ENCODE measurements at places on chromosomes 16 and 17.

DNA sequence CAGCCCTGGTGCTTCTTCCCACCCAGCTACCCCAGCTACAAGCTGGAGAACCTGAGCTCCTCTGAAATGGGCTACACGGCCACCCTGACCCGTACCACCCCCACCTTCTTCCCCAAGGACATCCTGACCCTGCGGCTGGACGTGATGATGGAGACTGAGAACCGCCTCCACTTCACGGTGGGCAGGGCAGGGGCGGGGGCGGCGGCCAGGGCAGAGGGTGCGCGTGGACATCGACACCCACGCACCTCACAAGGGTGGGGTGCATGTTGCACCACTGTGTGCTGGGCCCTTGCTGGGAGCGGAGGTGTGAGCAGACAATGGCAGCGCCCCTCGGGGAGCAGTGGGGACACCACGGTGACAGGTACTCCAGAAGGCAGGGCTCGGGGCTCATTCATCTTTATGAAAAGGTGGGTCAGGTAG lies 3.6 kb downstream of the GAA start:
- no peak for DNase-seq

DNA sequence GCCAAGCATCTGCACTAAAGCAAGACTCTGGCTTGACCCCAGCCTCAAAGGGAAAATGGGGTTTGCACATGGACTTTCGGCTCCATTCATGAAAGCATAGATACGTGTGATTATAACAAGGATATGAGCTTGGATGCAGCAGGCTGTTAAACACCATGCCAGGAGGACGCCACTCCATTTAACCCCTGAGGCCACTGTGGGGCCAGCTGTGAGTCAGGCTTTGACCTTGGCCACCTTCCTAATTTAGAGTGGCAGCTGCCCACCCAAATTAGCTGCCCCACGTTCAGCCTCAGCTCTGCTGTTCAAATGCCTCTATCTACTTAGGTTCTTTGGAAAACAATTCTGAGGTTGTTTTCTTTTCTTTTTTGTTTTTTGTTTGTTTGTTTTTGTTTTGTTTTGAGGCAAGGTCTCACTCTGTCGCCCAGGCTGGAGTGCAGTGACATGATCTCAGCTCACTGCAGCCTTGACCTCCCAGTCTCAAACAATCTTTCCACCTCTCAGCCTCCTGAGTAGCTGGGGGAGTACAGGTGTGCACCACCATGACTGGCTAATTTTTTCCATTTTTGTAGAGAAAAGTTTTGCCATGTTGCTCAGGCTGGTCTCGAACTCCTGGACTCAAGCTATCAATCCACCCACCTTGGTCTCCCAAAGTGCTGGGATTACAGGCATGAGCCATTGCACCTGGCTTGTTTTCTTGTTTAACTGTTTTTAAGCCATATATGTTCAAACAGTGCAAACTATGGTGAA lies 23.2 kb upstream of the KIFC3 start:
- DNase-seq: no peak

DNA sequence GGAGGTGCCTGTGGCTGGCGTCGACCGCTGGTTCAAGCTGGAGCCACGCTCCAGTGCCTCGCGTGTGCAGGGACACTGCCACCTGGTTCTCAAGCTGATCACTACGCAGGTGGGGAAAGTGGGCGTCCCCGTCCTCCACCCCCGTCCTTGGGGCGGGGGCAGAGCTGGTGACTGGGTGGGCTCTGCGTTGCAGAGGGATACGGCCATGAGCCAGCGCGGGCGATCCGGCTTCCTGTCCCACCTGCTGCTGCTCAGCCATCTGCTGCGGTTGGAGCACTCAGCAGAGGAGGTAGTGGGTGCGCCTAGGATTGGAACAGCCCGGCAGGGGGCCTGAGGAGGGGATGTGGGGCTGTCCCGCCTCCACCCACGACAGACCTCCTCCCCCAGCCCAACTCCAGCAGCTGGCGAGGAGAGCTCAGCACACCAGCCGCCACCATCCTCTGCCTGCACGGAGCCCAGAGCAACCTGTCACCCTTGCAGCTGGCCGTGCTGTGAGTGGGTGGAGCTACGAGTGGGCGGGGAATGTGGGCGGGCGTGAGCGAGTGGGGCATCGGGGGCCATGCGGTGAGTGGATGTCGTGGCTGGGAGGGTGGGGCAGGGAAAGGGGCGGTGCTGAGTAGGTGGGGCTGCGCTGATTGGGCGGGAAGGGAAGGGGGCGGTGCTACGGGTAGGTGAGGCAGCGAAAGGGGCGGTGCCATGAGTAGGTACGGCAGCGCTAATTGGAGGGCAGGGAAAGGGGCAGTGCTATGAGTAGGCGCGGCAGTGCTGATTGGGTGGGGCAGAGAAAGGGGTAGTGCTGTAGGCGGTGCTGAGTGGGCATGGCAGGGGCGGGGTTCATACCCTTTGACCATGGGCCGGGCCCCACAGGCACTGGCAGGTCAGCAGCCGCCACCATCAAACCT lies 8.9 kb downstream of the TSR3 start:
- peak; percentile 88 for DNase-seq

GRCh38 chr17:81508639-81509206 lies 3.9 kb downstream of the ACTG1 start:
- DNase-seq: no peak

DNA sequence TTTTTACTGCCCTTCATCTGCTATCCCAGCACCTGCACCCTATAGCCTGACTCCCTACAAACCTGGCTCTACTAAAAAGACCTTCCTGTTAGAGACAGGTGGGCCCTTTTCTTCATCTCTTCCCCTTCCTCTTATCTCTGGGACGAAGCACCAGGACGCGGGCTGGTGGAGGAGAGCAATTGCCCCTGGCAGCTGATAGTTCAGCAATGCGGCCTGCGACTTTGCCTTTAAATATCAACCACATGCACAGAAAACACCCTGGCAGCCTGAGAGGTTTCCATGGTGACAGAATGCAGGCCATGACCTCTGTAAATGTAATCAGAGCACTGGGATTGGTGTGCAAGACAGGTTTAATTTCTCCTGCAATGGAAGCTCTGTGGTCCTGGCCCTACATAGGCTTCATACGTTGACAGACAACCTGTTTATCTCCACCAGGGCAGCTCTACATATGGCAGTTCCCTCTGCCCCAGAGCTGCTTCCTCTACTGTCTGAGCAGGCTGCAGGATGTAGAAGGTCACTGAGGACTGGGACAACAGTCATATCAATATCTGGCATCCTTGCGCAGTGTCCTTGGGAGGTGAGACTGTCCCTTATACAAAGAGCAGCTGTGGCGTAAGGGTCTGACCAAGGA lies 10.0 kb upstream of the SKAP1 start:
- no peak for DNase-seq

DNA sequence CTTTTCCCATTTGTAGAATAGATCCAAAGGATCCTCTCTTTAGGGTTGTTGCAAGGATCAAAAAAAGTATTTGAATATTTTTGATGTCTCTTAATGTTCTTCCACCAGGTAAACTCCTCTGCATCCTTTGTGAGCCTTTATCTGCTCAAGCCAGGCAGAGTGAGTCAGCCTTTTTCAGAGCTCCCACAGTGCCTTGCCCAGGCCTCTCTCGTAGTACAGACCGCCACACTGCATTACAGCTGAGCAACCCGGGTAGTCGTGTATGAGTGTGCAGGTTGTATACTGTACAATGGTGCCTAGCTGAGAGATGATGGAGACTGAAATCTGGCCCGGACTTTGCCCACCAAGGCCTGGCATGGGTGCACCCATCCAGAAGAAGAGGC lies 20.9 kb downstream of the RHBDL3 start:
- DNase-seq: no peak

Data from activated CD8-positive, alpha-beta memory T cell treated with anti-CD3 and anti-CD28 coated beads for 1 hour (primary cell).